ENCODE measurements at places on chromosomes 5 and 9. TPM values are rescaled to one million over a fixed set of nuclear protein-coding genes. Genes with fewer than 3 reads are reported as not detected.

DNA sequence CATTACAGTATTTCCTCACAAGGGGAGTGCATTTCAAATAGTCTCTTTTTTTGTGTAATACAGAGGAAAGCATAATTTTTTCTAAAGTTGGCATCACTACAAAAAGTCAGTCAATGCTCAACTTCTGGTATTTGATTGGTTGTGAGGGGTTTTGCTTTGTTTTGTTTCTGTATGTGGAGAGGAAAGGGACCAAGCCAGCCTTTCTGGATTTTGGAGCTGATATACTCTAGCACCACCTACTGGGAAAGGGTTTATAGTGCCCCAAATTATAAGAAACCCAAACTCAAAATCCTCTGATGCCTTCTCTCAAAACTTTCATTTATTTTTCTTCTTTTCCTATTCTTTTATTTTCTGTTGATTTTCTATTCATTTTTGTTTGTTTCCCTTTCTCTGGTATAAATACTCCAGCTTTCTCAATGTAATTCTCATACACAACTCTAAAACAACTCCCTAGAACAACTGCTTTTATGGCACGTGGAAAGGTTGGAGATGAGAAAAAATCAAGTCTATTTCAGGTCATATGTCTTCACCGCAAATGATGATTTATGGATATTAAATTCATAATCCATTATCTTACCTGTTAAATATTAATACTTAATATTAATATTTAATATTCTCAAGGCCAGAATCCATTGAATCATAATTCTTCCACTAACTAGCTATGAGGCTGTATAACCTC, 69.5 kb upstream of the ANXA1 start:
- H3K4me1 ChIP-seq, result no peaks in the 10 kb centered on the region
- no peak overlapping the region for H3K27ac ChIP-seq
- H3K36me3 ChIP-seq, result no peaks in the 10 kb centered on the region
- H3K27me3 ChIP-seq, result no peaks in the 10 kb centered on the region
- no peak overlapping the region for H3K4me3 ChIP-seq

The GMCL2 gene
- total RNA-seq, result not detected

- no peaks in the 10 kb centered on the region for H3K36me3 ChIP-seq
- H3K27ac ChIP-seq, result no peak overlapping the region
- no peaks in the 10 kb centered on the region for H3K27me3 ChIP-seq
- DNase-seq, result no peak
- no peak overlapping the region for H3K4me3 ChIP-seq
These were observed 99.8 kb downstream of the PPP2R2B start for GRCh38 chr5:146778795-146779194.

DNA sequence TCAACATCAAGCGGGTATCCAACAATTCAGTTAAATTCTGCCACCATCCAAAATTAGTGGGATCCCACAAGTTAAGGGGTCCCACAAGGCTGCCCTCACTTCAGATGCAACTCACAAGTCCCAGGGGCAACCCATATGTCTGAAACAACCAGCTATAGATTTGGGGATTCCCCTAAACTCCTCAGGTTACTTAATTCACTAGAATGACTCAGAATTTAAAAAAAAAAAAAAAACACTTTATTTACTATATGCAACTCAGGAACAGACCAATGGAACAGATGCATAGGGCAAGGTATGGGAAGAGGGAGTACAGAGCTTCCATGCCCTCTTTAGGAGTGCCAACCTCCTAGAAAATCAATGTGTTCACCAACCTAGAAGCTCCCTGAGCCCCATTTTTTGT, 15.1 kb downstream of the AUH start:
- no peaks in the 10 kb centered on the region for H3K27me3 ChIP-seq
- H3K4me1 ChIP-seq, result peaks cover 11% of the 10 kb centered on the region
- DNase-seq, result no peak
- H3K4me3 ChIP-seq, result no peak overlapping the region

DNA sequence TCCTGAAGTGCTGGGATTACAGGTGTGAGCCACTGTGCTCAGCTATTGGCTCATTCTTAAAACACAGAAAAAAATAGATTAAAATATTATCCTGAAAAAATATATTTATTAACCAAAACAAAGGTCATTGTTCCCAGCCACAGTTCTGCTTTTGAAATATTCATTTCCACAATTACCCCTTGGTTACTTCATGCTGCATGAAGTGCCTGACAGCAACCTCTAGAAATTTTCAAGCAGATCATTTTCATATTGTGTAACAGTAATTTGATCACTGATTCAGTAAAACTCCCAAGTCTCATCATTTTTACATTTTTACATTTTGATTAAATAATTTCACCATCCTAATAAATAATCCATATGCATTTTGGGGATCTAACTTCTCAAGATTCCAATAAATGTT, 18.8 kb upstream of the GNAQ start:
- H3K27me3 ChIP-seq, result no peaks in the 10 kb centered on the region
- no peak overlapping the region for H3K27ac ChIP-seq
- DNase-seq, result no peak

The MACIR gene
- total RNA-seq, result 25.3 TPM

GRCh38 chr5:134273642-134274395, 47.9 kb upstream of the PPP2CA start:
- H3K27me3 ChIP-seq, result no peaks in the 10 kb centered on the region
- no peak overlapping the region for H3K4me3 ChIP-seq
- H3K4me1 ChIP-seq, result no peaks in the 10 kb centered on the region
- no peak overlapping the region for H3K27ac ChIP-seq
- DNase-seq, result no peak
- H3K36me3 ChIP-seq, result no peaks in the 10 kb centered on the region

DNA sequence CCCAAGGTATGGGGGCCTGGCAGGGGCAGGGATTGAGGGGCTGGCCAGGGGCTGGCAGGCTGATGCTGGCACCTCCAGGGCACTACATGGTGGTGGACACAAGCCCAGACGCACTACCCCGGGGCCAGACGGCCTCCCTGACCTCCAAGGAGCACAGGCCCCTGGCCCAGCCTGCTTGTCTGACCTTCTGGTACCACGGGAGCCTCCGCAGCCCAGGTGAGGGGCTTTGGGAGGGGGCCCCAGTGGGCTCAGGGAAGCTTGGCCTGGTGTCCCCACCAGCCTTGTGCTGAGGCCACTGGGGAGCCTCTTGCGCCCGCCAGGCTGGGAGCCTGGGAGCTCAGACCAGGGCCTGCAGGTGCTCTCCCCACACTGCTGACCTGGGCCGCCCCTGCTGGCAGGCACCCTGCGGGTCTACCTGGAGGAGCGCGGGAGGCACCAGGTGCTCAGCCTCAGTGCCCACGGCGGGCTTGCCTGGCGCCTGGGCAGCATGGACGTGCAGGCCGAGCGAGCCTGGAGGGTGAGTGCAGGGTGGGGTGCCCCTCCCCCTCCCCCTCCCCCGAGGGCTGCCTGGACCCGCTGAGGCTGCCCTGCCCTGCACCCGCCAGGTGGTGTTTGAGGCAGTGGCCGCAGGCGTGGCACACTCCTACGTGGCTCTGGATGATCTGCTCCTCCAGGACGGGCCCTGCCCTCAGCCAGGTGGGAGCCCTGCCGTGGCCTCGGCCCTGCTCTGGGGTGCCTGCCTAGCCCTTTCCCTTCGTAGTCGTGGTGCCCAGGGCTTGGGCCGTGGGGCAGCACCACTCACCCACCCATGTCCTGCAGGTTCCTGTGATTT, 5.7 kb downstream of the MAMDC4 start:
- H3K27me3 ChIP-seq, result no peaks in the 10 kb centered on the region
- DNase-seq, result peak; percentile 46
- peaks cover 26% of the 10 kb centered on the region for H3K36me3 ChIP-seq
- H3K4me3 ChIP-seq, result no peak overlapping the region
- H3K27ac ChIP-seq, result no peak overlapping the region

- H3K36me3 ChIP-seq, result peaks cover 53% of the 10 kb centered on the region
- H3K4me3 ChIP-seq, result no peak overlapping the region
- H3K27ac ChIP-seq, result no peak overlapping the region
- peaks cover 30% of the 10 kb centered on the region for H3K4me1 ChIP-seq
These were observed 16.4 kb downstream of the RAB14 start for GRCh38 chr9:121185178-121185745.

DNA sequence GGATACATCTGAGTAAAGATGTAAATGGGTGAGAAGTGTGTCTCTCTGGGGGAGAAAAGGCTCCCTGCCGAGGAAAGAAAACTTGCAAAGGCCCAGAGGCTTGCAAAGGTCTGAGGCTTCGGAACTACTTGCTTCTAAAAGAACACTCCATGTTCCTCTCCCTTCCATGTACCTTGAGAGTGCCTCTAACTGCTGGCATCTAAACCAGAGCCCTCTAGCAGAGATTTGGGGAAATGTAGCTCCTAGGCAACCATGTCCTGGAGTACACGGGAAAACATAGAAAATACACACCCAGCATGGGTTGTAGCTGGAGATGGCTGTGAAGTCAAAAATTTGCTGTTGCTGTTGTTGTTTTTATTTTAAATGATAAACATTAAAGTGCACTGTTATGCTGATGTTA, 151.6 kb downstream of the SYK start:
- no peaks in the 10 kb centered on the region for H3K36me3 ChIP-seq
- no peaks in the 10 kb centered on the region for H3K4me1 ChIP-seq
- no peaks in the 10 kb centered on the region for H3K27me3 ChIP-seq

GRCh38 chr9:123866497-123866896, 63.4 kb downstream of the DENND1A start:
- no peak overlapping the region for H3K27ac ChIP-seq
- no peak for DNase-seq
- peaks cover 26% of the 10 kb centered on the region for H3K4me1 ChIP-seq
- no peaks in the 10 kb centered on the region for H3K27me3 ChIP-seq

The BARX1 gene
- total RNA-seq, result not detected

GRCh38 chr5:72183101-72183520, 75.8 kb downstream of the MAP1B start:
- no peak for DNase-seq
- H3K27ac ChIP-seq, result no peak overlapping the region
- H3K27me3 ChIP-seq, result no peaks in the 10 kb centered on the region
- no peaks in the 10 kb centered on the region for H3K36me3 ChIP-seq
- H3K4me1 ChIP-seq, result peaks cover 3% of the 10 kb centered on the region
- no peak overlapping the region for H3K4me3 ChIP-seq

DNA sequence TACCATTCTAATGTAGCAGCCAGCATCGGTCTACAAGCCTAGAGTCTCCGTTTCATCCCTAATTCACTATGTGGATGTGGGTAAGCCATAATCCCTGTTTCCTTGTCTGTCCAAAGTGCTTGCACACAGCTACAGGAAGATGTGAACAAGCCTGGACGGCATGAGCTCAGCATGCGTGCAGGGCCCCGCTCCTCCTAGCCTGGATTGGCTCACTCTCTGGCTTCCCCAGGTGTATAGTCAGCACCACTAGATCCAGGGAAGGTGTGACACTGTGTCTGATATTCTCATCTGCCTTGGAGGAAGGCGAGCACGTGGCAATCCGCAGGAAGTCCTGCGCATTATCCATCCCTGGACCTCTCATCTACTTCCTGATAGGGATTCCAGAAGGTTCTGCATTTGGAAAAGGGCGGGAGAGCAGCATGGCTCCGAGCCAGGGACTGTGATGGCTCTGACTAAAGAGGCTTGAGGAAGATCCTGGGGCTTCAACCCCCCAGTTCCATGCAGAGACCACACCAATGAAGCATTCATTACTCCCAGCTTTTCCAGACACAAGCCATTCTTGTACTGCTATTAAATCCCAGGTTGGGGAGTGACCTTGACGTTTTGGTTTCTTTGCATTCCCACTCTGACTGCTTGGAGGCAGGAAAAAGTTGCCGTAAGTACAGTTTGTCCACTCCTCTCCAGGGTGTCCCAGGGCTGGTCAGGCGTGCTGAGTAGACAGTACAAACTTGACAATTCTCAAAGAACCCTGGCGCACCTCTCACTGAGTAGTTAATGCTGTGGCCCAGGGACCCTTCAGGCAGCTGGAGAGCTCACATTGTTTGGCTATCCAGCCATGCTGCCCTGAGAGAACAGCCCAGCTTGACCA, 65.6 kb downstream of the PSD2 start:
- H3K36me3 ChIP-seq, result no peaks in the 10 kb centered on the region
- peaks cover 12% of the 10 kb centered on the region for H3K4me1 ChIP-seq
- no peak overlapping the region for H3K4me3 ChIP-seq
- DNase-seq, result peak; percentile 39
- H3K27ac ChIP-seq, result no peak overlapping the region

GRCh38 chr9:76322810-76323209, 71.4 kb downstream of the RFK start:
- DNase-seq, result no peak
- no peaks in the 10 kb centered on the region for H3K4me1 ChIP-seq
- no peak overlapping the region for H3K27ac ChIP-seq
- no peak overlapping the region for H3K4me3 ChIP-seq
- no peaks in the 10 kb centered on the region for H3K27me3 ChIP-seq

DNA sequence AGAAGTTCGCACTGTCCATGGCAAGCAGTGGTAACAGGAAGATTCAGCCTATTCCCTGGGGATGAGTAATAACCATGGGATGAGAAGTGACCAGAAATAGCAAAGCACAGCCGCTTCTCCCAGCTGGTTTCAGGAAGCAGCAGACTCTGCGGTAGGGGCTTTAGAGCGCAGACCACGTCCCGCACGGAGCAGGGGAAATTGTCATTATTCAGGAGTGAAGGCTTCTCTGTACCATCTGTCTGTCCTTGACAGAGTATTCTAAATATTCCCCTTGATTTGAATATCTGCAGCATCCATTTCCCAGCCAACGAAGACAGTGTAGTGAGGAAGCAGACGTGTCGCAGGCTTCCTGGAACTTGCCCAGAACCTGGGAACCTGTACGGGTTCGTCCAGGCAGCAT, 159.6 kb downstream of the NXNL2 start:
- no peak overlapping the region for H3K27ac ChIP-seq
- no peaks in the 10 kb centered on the region for H3K27me3 ChIP-seq
- no peak overlapping the region for H3K4me3 ChIP-seq
- DNase-seq, result no peak
- H3K4me1 ChIP-seq, result no peaks in the 10 kb centered on the region

The UNC13B gene
- 11.0 TPM for total RNA-seq

GRCh38 chr5:157303667-157304327, 37.9 kb downstream of the CYFIP2 start:
- no peaks in the 10 kb centered on the region for H3K4me1 ChIP-seq
- H3K27me3 ChIP-seq, result no peaks in the 10 kb centered on the region

GRCh38 chr9:97502222-97502983, 937 bp downstream of the TMOD1 start:
- H3K27me3 ChIP-seq, result no peaks in the 10 kb centered on the region
- H3K4me3 ChIP-seq, result peak overlapping the region; percentile 83
- peak overlapping the region; percentile 96 for H3K27ac ChIP-seq
- peaks cover 43% of the 10 kb centered on the region for H3K4me1 ChIP-seq
- no peaks in the 10 kb centered on the region for H3K36me3 ChIP-seq
- peak; percentile 81 for DNase-seq

All from psoas muscle (tissue), 8 donors.